ENCODE measurements at places on chromosomes 16 and 17.

- DNase-seq, result no peak
Observed at GRCh38 chr17:9443811-9444210, 131.8 kb downstream of the STX8 start.

- DNase-seq, result peak; percentile 74
Observed at GRCh38 chr17:49567871-49568694, 7.6 kb upstream of the NXPH3 start.

GRCh38 chr16:50752471-50753235 lies 10.8 kb downstream of the CYLD start:
- no peak for DNase-seq

- DNase-seq, result no peak
Observed at GRCh38 chr16:83110269-83110668, 483.5 kb downstream of the CDH13 start.

DNA sequence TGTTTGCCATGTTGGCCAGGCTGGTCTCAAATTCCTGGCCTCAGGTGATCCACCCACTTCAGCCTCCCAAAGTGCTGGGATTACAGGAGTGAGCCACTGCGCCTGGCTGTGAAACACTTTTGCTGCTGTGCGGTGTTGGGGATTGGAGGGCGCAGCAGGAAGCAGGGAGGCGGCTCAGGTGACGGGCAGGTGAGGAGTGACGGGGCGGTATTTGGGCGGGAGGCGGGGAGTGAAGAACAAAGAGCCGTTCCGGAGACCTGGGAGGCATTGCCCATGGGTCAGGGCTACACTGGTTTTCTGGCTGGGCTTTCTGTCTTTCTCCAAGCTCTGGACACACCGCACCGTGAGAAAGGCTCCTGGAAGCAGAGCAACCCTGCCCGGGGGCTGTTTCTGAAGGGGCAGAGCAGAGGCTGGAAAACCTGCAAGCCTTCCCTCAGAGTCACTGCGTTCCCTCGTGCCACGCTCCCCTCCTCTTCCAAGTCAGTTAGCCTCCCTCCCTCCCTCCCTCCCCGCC lies 22.1 kb downstream of the CRISPLD2 start:
- DNase-seq, result peak; percentile 55

DNA sequence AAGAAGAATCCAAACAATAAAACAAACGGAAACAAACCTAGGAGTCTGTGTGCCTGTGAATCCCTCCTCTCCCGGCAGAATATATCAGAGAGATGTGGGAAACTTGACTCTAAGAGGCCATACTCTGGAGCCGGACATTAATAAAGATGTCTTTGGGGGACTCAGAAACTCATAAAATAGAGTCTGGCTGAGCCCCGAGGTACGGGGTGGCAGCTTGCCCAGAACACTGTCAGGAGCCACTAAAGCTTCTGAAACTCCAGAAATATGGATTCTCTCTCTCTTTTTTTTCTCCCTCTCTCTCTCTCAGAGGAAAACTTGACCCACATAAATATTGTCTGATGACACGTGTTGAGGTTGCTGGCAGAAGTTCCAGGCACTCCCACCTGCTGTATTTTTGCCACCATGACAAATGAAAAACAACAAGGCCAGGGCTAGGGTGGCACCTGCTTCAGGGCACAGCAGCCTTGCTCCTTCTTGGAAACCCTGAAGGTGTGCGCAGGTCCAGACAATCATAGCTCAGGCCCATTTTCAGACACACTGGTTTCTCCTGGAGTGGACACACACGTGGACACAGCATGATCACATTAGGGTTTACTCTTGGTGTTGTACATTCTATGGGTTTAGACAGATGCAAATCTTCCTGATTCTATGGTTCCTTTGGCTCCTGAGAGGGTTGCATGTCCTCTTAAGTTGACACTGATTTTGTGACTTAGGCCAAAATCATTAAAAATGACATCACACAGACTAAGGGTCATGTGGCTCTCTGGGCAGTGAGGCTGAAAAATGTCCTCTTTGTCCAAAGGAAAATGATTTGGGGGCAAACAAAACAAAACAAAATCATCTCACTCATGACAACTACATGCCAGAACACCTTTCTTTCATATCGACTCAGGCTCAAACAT lies 282.6 kb upstream of the IRX3 start:
- no peak for DNase-seq

- no peak for DNase-seq
Observed at GRCh38 chr16:53982631-53983042, 278.7 kb downstream of the FTO start.

GRCh38 chr17:8506145-8506544 lies 70.5 kb downstream of the NDEL1 start:
- no peak for DNase-seq

GRCh38 chr16:5639531-5639930 lies 541.9 kb upstream of the EEF2KMT start:
- no peak for DNase-seq

GRCh38 chr17:9343516-9343915 lies 232.1 kb downstream of the STX8 start:
- no peak for DNase-seq

- no peak for DNase-seq
Observed at GRCh38 chr16:47854737-47855136, 301.1 kb downstream of the ABCC12 start.

GRCh38 chr16:30180741-30181140 lies 2.7 kb upstream of the CORO1A start:
- DNase-seq, result no peak

- no peak for DNase-seq
Observed at GRCh38 chr16:73059779-73060615, 12.1 kb upstream of the ZFHX3 start.

GRCh38 chr17:73588301-73588846 lies 55.9 kb downstream of the SDK2 start:
- DNase-seq, result no peak

GRCh38 chr17:48010193-48010592 lies 27.4 kb downstream of the COPZ2 start:
- DNase-seq, result no peak

- no peak for DNase-seq
Observed at GRCh38 chr17:4850246-4850645, 17.1 kb downstream of the MINK1 start.

- no peak for DNase-seq
Observed at GRCh38 chr16:48596326-48596725, 13.7 kb downstream of the N4BP1 start.

- DNase-seq, result no peak
Observed at GRCh38 chr17:7820231-7820630, 13.8 kb upstream of the KDM6B start.

- no peak for DNase-seq
Observed at GRCh38 chr16:49750341-49751000, 105.4 kb downstream of the ZNF423 start.

- DNase-seq, result no peak
Observed at GRCh38 chr17:35103271-35103670, 16.4 kb downstream of the RAD51D start.

DNA sequence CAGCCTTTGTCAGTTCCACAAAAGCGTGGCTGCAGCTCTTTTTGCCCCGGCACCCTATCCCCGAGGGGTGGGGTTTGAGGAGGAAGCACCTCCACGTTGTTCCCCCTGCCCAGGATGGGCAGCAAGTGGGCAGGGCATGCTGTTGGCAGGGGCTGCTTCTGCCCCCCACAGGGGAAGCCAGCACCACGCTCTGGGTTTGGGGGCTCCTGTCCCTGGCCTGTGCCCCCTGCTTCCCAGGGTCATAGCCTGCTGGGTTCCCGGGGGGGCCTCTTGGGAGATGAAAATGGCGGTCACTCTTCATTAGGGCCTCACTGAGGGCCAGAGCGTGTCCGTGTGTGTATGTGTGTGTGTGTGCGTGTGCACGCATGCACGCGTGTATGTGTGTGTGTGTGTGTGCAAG lies 22.8 kb downstream of the LASP1 start:
- no peak for DNase-seq

- DNase-seq, result no peak
Observed at GRCh38 chr17:49364119-49364518, 2.1 kb upstream of the ZNF652 start.

DNA sequence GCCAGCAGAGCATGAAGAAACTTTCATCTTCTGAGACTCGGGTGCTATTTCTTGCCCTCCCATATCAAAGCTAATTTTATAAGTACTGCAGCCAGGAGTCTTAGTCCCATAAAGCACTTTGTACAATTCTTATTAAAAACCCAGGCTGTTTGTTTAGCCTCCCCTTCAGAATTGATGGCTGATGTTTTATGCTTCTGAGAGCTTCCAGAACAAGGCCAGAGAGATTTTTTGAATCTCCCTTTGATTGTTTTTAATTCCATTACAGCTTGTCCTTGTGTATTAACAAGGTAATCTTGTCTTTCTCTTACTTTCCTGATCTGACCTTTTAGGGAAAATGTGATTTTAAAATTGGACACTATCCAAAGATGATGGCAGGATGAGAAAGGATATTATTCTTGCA lies 16.3 kb downstream of the COQ7 start:
- DNase-seq, result no peak

- no peak for DNase-seq
Observed at GRCh38 chr16:79993629-79994209, 393.2 kb upstream of the MAF start.

DNA sequence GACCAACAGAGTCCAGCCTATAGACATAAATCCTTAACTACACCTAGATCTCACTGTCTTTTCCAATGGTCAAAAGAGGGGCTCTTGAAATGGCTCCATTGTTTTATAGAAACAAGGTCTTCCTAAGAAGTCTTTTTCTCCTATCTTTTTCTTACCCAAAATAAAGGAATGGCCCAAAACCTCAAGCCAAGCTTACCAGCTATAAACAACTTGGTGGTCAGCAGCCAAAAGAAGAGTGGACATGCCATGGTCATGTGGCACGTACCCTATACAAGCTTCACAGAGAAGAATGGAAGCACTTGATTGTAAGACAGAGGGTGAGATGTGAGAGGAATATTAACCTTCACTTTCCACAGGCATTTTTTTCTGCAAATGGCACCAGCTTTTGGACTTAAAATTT lies 82.1 kb upstream of the GNAO1 start:
- no peak for DNase-seq

DNA sequence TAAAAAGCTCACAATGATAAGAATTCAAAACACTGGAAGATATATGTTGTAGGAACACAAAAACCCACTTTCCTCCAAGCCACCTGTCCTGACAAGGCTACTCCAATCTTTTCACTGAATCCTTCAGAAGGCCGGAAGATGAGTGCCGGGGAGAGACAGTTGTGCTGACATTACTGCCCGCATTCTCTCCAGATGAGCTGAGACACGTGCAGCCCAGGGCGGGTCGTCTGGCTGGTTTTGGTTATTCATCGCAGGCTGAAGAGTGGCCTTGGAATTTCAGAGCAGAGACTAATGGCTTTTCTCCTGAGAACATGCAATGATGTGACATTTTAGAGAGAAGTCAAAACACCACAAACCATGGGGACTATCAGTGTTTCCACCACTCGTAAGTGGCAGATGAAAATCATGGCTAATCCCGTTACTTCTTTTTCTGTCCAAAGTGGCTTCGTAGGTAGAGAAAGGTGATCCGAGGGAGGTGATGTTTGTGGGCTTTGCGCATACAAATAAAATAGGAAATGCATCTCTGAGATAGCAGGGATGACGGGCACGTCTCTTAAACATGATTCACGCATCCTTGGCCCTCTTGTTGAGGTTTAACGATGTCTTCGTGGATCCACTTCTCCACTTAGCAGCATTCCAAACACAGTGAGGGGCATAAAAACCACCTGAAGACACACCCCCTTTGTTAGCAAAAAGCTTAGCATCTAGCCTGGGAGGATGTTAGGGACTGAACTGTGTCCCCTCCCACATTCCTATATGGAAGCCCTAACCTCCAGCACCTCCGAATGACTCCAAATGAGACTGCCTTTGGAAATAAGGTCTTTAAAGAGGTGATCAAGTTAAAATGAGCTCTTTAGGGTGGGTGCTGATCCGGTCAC lies 134.0 kb downstream of the IRX3 start:
- DNase-seq, result no peak

GRCh38 chr17:31492880-31493655 lies 101.6 kb downstream of the RAB11FIP4 start:
- DNase-seq, result no peak

DNA sequence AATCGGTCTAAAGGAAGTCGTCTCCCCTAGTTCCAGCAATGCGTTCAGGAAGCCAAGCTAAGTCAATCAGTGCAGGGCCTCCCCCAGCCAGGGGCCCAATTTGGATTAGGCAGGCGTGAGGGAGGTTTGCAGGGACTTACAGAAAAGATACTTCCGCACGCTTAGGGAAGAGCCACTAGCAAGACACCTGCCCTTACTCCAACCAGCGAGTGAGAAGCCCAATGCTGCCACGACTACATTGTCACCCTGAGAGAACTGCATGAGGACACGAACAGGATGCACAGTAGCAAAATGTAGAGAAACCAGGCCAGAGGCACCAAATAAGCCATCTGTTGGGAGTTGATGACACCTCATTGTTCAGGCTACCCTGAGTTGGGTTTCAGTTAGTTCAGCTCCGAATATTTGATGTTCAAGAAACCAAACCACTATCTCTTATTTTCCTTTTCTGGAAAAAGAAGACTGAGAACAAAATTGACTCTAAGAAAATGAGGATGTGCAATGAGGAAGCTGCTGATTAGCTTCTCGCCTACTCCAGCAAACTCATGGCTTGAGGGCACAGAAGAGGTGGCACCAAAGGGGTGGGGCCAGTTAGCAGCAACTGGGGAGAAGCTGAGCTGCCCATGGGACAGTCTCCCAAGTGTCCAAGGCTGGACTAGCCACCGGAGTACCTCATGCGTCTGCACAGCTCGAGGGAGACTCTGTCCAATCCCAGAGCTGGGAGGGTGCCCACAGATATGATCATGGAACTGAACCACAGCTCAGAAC lies 29.3 kb downstream of the TK2 start:
- no peak for DNase-seq

- DNase-seq, result no peak
Observed at GRCh38 chr17:77107506-77108433, 33.0 kb upstream of the SEC14L1 start.

DNA sequence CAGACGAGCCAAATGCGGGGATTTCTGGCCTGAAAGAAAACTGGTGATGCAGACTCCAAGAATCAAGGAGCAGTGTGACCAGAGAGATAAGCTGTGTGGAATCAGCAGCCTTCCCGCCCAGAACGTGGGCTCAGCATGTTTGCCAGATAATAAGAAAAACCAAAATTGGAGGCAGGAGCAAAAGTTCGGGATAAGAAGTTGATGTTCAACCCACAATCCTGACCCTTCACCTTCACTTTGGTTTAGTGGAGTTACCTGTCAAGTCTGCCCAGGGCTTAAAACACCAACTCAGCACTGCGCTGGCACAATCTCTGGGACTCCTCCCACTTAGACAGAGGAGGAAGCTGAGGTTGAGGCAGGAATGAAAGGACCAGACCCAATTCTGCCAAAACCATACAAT lies 3.1 kb downstream of the SLC43A2 start:
- DNase-seq, result no peak
